ENCODE measurements at places on chromosomes 7 and 10.
A peak's percentile ranks its signal among the peaks of the same experiment; 100 is the strongest.

GRCh38 chr7:27179503-27180430 lies 5.3 kb downstream of the HOXA11 start:
- peak; percentile 95 for DNase-seq

DNA sequence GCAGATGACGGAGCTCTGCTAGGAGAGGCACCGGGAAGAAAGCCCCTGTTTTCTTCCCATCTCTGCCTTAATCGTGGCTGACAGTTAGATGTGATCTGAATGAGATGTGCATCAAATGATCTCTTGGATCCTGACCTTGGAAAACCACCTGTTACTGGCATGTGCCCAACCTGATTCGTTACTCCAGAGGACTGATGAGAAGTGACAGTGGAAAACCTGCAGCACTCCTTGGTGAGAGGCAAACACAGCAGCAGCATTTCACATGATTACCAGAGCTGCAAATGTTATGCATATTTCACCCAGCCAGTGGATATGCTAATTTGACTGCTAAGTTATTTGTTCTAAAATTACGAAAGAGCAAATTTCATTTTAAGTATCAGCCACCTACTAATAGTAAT lies 95.3 kb downstream of the PTPRN2 start:
- DNase-seq = no peak

- no peak for DNase-seq
These were observed 239.4 kb downstream of the C7orf25 start for GRCh38 chr7:42672339-42672999.

GRCh38 chr7:26705567-26705966 lies 158.8 kb downstream of the SKAP2 start:
- peak; percentile 94 for DNase-seq

DNA sequence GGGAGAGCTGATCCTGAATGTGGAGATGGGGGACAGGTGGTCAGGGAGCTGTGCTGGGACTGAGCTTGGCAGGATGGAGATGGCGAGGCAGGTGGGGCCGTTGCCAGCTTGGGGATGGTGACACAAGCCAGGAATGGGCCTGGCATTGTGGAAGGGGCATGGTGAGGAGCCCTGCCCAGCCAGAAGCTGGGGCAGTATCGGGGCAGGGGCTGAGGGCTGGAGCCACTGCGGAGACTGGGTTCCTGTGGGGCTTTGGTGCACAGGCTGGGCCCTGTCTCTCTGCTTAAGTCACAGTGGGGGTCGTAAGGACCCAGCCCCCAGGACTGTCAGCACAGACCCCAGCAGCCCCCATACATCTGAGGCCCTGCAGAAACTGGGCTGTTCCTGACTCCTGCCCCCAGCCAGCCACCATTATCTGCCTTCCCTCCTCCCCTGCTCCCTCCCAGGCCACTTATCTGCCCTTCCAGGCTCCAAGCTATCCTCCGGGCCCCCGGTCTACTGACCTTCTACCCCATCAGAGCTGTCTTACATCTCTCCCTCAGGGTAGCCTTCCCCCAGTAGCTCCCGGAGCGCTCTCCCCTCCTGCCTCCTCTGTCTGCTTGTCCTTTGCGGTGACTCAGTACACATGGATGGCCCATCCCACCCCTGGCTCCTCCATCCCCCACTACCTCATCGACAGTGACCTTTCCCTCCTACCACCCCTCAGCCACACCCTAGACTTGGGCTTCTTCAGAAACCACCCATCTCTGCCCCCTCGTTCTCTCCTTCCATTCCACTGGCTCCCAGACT lies 44.2 kb downstream of the PPIF start:
- peak; percentile 54 for DNase-seq

- no peak for DNase-seq
These were observed 77.6 kb downstream of the NRBF2 start for GRCh38 chr10:63210611-63211196.

DNA sequence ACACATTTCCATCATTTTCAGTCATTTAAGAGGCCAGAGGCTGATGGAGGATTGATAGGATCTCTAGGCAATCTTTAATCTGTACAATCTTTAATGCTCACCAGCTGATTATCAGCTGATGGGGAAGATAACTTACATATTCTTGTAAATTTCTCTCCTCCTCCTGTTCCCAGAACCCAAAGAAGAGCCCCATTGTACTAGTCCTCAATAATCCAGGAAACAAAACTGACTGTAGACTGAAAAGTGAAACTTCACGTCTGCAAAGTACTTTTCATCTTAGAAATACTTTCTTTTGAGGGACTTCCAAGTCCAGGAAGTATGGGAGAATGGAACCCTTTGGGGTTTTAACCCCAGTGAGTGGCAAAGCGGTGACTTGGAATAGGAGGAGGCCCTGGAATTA lies 283.3 kb downstream of the FRMD4A start:
- DNase-seq = no peak

- DNase-seq = peak; percentile 42
These were observed 146.6 kb downstream of the SH2D4B start for GRCh38 chr10:80684259-80684658.

- DNase-seq = peak; percentile 52
These were observed 40.0 kb upstream of the PAPSS2 start for GRCh38 chr10:87619705-87620104.

- peak; percentile 89 for DNase-seq
These were observed 142.4 kb downstream of the CUBN start for GRCh38 chr10:16987206-16987621.

GRCh38 chr7:30931929-30932540 lies 20.4 kb downstream of the AQP1 start:
- DNase-seq = no peak

- DNase-seq = no peak
These were observed 258.8 kb downstream of the CELF2 start for GRCh38 chr10:11276449-11276990.

GRCh38 chr7:37546677-37547076 lies 98.0 kb upstream of the ELMO1 start:
- DNase-seq = no peak

- peak; percentile 10 for DNase-seq
These were observed 224.5 kb downstream of the SEMA3A start for GRCh38 chr7:83970081-83970480.

DNA sequence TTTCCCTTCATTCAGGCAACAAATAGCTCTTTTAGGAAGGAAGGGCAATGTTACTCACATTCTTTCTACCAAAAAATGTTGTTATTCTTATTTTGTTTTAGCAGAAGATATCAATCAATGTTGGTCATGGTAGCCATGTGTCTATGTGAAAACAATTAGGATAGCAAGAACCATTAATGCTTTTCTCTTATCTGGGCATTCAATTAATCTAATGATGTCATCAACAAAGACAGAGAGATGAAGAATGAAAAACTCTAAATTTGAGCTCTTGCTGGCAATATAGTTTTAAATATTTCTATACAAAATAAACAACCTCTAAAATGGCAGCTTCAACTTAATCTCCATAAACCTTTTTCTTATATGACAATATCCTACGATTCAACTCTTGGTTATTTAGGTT lies 353.7 kb upstream of the ANKRD30A start:
- peak; percentile 9 for DNase-seq

DNA sequence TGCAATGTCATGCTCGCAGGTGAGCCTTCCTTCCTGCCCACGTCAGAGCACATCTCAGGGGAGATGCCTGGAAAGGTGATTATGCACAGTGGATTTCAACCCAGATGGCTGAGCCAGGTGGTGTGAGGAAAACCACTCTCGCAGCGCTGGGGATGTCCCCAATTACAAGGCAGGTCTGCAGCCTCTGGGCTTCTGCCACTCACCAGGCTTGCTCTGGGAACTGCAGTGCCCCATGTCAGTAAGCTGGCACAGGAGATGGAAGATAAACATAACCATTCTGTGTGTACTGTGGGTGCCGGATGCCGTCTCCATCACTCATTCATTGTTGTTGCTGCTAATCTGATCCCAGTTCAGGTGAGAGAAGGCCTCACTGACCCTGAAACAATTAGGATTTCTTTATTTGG lies 222.9 kb upstream of the PITRM1 start:
- DNase-seq = no peak

GRCh38 chr7:54689394-54690049 lies 69.5 kb downstream of the SEC61G start:
- no peak for DNase-seq

GRCh38 chr10:44640429-44640828 lies 255.5 kb upstream of the CXCL12 start:
- DNase-seq = no peak

DNA sequence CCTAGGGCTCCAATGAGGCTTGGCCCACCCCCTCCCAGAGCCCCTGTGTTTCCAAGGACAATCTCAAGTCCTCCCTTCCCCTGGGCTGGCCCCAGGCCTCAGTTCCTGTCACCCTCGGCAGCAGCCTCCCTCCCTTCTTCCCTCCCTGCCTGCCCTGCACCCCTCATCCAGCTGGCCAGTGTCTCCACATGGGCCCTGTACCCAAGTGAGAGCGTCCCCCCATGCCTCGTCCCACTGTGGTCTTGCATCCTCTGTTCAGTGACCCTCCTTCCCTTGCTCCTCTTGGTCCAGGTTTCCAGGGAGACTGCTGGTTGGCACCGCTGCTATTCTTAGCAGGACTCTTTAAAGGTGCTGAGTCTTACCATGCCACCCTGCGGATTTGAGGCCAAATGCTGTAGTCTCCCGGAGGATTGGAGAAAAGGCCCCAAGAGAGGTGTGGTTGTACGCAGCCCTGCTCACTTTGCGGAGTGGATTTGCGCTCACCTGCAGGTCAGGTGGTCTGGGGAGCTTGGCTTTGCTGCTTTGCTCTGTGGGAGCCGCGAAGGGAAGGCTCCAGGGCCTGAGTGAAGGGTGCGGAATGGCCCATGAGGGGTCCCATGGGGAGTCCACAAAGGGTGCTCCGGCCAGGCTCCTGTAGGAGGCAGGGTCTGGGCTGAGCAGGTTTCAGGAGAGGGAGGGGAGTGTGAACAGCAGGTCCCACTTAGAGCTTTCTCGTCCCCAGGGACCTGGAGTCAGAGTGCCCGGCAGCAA lies 519.2 kb downstream of the TCERG1L start:
- no peak for DNase-seq

DNA sequence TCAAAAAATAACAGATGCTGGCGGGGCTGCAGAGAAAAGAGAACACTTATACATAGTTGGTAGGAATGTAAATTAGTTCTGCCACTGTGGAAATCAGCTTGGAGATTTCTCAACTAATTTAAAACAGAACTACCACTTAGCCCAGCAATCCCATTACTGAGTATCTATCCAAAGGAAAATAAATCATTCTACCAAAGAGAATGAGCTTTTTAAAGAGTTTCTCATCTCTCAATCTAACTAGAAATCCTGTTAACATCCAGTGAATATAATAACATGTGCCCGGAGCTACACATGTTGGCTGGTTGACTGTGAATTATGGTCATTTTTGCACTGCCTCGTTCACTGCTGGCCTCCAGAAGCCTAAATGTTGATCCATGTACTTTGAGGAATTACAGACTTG lies 39.3 kb downstream of the BET1 start:
- peak; percentile 8 for DNase-seq

GRCh38 chr10:12655940-12656339 lies 306.6 kb downstream of the CAMK1D start:
- no peak for DNase-seq

- peak; percentile 95 for DNase-seq
These were observed 83.2 kb upstream of the KIF5B start for GRCh38 chr10:32139223-32140073.

GRCh38 chr7:154646126-154647013 lies 356.6 kb downstream of the PAXIP1 start:
- DNase-seq = no peak

- DNase-seq = no peak
These were observed 64.0 kb upstream of the PLA2G12B start for GRCh38 chr10:73018632-73019031.

- DNase-seq = no peak
These were observed 1175.3 kb downstream of the GATA3 start for GRCh38 chr10:9229702-9230244.

- no peak for DNase-seq
These were observed 143.7 kb downstream of the SLIT1 start for GRCh38 chr10:97042081-97042480.

- DNase-seq = no peak
These were observed 24.2 kb upstream of the RNF148 start for GRCh38 chr7:122726881-122727280.

DNA sequence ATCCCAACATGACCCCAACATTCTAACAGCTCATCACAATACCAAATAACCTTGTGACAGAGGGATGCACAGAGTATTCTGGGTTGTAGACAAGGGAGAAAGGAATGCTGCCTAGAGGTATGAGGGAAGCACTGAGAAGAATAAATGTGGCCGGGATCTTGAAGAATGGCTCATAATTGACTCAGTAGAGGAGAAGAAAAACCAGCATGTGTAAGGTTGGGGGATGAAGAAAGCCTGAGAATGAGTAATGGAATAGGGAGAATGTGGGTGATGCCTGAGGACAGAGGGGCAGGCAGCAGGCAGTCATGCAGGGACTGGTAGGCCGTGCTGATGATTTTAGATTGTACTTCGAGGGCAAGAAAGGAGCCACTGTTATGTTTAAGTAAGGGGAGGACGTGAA lies 75.4 kb upstream of the ELMO1 start:
- no peak for DNase-seq

GRCh38 chr10:62106929-62107519 lies 161.6 kb downstream of the RTKN2 start:
- no peak for DNase-seq

DNA sequence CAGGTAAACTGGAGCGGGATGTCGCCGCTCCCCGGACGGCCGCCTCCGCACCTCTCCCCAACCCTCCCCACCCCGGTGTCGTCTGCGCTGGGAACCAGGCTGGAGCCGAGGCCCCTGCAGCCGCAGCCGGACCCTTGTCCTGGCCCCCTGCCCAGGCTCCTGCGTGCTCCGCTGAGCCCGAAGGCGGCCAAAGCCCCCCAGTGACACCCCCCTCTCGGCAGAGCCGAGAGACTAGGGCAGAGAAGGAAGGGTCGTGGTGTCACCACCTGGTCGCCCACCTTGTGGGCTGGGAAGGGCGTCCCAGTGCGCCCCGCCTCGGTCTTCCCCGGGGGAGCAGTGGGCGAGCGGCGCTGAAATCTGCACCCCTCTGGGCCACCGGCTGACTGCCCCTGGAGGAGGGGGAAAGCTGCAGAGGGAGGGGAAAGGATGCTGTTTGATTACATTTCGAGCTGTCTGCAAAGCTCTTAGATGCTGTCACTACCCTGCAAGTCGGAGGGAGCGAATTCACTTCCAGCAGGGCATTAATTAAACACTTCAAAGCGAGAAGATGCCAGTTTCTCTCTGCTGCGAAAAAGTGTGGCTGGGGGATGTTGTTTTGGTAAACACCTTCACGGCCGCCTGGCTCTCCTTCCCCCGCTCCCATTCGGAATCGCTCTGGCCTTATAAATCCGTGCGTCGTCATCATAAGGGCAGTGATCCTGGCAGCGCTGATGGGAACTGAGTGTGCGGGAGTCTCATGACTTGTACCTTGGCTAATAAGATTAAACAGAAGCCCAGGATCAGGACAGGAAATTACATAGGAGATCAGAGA lies 622 bp downstream of the DYNC1I1 start:
- no peak for DNase-seq
